ENCODE measurements at places on chromosomes 11 and 22. TPM values are rescaled to one million over a fixed set of nuclear protein-coding genes. Genes with fewer than 3 reads are reported as not detected.

UBQLN3 gene
- not detected for total RNA-seq

SLC5A1 gene
- total RNA-seq, result 1,000 TPM

EFEMP2 gene
- 10.2 TPM for total RNA-seq

POU2AF1 gene
- total RNA-seq, result 5.8 TPM

SPDYC gene
- not detected for total RNA-seq

- DNase-seq, result no peak
- no peaks in the 10 kb centered on the region for H3K27me3 ChIP-seq
- no peak overlapping the region for H3K4me3 ChIP-seq
- no peaks in the 10 kb centered on the region for H3K36me3 ChIP-seq
- H3K4me1 ChIP-seq, result no peaks in the 10 kb centered on the region
These were observed 109.6 kb downstream of the SGSM3 start for GRCh38 chr22:40479887-40480538.

GRCh38 chr11:91041626-91042025 is 818.8 kb upstream of the CHORDC1 start:
- H3K4me3 ChIP-seq, result no peak overlapping the region
- H3K27me3 ChIP-seq, result no peaks in the 10 kb centered on the region
- no peaks in the 10 kb centered on the region for H3K4me1 ChIP-seq
- no peak for DNase-seq

DNA sequence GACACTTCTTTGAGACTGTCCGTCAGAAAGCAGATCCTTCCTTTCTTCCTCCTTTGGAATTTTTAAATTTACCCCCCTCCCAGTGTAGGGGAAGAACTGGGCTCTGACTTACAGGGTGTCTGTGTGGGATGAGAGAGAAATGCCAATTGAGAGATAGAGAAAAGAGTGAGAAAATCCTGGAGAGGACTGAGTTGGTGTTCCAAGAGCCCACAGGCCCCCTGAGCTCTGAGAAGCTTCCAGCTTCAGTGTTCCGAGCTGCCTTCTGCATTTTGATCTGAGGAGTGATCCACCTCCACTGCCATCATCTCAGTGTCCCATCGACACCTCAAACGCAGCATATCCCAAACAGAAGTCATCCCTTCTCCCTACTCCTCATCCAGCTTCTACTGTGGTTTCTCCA is 70.7 kb upstream of the GRK3 start:
- no peak for DNase-seq
- H3K27me3 ChIP-seq, result no peaks in the 10 kb centered on the region
- no peak overlapping the region for H3K27ac ChIP-seq
- H3K4me1 ChIP-seq, result no peaks in the 10 kb centered on the region

DNA sequence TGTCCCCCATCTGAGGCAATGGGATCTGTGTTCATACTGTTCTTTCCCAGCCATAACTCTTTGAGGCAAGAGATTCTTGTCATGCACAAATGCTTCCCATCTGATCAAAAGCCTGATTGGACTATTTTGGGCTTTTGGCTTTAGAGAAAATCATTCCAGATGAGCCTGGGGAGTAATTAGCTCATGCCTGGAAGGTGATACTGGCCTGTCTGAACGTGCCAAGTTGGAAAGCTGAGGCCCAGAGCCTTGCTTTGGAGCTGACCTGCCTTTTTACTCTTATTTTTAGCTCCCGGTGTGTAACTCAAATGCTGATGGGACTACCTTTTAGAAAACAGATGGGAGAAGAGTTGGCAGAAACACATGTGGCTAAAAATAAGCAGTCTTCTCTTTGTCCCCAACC is 105.0 kb downstream of the DBX1 start:
- no peak overlapping the region for H3K4me3 ChIP-seq
- no peak for DNase-seq
- H3K27ac ChIP-seq, result no peak overlapping the region
- H3K27me3 ChIP-seq, result no peaks in the 10 kb centered on the region
- H3K4me1 ChIP-seq, result no peaks in the 10 kb centered on the region

GRCh38 chr22:22060200-22061084 is 77.9 kb upstream of the TOP3B start:
- no peaks in the 10 kb centered on the region for H3K27me3 ChIP-seq
- no peaks in the 10 kb centered on the region for H3K4me1 ChIP-seq
- no peaks in the 10 kb centered on the region for H3K36me3 ChIP-seq
- H3K4me3 ChIP-seq, result no peak overlapping the region
- peak; percentile 70 for DNase-seq

DNA sequence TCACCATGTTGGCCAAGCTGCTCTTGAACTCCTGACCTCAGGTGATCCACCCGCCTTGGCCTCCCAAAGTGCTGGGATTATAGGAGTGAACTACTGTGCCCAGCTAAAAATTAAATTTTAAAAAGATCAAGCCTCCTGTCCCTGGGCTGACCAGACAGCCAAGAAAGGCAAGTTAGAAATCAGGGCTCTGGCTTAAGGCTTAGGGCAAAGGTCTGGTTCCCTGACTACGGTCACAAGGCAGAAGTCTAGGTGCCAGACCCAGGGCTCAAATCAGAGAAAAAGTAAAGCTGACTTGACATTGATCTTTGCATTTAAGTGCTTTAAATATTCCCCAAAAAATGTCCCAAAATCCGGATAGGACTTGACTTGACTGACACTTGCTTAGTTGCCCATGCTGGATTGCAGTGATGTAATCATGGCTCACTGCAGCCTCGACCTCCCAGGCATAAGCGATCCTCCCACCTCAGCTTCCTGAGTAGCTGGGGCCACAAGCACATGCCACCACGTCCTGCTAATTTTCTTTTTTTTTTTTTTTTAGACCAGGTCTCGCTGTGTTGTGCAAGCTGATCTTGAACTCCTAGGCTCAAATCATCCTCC is 17.3 kb upstream of the CRKL start:
- no peak overlapping the region for H3K4me3 ChIP-seq
- no peaks in the 10 kb centered on the region for H3K27me3 ChIP-seq
- H3K27ac ChIP-seq, result no peak overlapping the region
- H3K36me3 ChIP-seq, result no peaks in the 10 kb centered on the region

DNA sequence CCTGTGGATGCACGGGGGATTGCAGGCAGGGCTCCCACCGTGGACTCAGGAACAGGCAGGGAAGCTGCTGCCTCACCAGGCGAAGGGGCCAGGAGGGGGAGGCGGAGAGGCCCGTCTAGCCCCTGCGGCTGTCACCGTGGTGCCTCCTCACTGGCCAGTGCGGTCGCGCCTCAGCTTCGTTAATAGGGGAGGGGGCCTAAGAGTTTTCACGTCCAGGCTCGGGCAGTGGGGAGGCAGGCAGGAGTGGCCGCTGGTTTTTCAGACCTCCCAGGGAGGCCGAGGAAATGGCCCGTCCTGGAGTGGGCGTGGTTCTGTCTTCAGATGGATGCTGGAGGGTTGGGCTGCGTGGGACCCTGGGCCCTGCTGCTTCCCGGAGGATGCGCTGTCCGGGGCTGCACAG is 91.1 kb upstream of the B3GAT1 start:
- H3K4me1 ChIP-seq, result no peaks in the 10 kb centered on the region
- no peaks in the 10 kb centered on the region for H3K36me3 ChIP-seq
- no peak overlapping the region for H3K4me3 ChIP-seq
- peak; percentile 10 for DNase-seq
- H3K27ac ChIP-seq, result no peak overlapping the region

GRCh38 chr11:2708151-2708581 is 8.4 kb upstream of the KCNQ1OT1 start:
- no peaks in the 10 kb centered on the region for H3K27me3 ChIP-seq
- no peak overlapping the region for H3K4me3 ChIP-seq
- H3K4me1 ChIP-seq, result peaks cover 7% of the 10 kb centered on the region
- H3K27ac ChIP-seq, result no peak overlapping the region

Measured in Peyer's patch (tissue), 4 donors.